ENCODE measurements at places on chromosomes 3 and 15.

- DNase-seq, result peak; percentile 58
Measured at GRCh38 chr3:107523539-107524325, 970 bp downstream of the BBX start.

DNA sequence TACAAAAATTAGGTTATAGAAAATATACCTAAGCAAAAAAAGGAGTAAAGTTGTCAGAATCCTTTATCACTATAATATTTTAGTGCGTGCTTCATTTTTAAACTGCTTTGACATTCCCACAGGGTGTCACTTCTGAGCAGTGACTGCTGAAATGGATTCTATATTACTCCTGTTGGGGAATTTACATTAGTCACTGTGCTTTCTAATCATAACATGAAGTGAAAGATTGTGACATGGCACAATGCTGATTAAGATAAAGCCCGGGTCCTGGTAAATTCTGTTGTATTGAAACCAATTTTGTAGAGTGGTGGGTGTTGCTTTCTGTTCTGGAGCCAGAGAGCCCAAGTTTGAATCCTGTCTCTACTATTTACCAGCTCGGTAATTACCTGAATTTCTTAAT lies 36.4 kb upstream of the EHHADH start:
- DNase-seq, result peak; percentile 38

DNA sequence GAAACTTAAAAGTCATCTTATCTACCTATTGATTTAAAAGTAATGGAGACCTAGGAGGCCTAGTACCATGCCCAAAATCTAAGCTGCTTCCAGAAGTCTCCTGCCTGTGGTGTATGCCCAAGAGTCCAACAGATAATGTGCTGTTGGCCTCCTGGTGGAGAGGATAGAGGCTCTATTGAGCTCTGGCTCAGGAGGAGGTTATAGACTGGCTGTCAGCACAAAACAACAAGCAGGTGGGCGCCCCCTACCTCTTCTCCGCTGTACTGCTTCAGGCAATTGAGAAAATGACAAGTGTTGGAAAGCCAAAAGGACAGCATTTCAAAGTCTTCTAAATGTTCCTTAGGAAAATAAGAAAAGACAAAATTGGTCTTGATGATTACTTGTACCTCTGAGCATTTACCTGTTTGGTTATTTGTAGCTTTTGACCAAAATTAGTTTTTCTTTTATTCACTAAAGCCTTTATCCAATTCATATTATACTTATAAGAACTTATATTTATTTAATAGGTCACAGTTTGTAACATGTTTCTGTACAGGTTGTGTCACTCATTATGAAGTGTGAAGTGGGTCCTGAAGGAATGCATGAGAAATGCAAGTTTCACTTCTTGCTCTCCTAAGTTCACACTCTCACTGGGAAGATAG lies 17.2 kb upstream of the GNB5 start:
- peak; percentile 69 for DNase-seq

DNA sequence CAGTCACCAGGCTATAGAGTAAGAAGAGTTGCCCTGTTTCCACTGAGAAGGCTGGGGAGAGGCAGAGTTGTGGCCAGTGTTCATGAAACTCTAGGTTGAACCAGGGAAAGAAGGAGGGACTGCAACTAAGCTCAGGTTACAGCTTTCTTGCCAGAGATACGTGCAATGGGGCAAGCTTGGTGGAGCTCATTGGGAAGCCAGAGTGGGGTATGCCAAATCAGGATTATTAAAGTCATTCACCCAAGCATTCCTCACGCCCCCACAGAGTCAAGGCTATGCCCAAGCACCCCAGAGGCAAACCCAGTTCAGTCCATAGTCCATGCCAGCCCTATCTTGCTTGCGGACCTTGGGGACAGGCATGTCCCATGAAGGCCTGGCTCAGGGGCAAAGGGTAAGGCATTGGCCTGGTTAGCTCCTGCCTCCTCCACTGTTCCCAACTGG lies 17.6 kb downstream of the SLC6A20 start:
- DNase-seq, result no peak

DNA sequence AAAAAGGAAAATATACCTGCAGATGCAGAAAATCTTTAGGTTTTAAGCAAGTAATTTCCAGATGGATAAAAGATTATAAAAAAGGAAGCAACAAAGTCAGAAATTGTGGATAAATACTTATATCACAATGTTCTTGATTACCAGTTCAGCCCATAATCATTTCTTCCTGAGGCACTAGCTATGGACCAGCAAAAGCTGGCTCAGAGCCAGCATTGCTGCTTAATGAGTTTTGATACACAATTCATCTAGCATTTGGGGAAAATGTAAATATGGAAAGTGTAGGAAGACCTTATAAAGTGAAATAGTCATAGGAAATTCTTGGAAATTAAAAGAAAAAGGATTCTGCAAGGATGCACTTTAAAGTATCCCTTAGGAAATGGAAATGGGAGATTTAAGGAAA lies 168.3 kb upstream of the GBE1 start:
- DNase-seq, result no peak

DNA sequence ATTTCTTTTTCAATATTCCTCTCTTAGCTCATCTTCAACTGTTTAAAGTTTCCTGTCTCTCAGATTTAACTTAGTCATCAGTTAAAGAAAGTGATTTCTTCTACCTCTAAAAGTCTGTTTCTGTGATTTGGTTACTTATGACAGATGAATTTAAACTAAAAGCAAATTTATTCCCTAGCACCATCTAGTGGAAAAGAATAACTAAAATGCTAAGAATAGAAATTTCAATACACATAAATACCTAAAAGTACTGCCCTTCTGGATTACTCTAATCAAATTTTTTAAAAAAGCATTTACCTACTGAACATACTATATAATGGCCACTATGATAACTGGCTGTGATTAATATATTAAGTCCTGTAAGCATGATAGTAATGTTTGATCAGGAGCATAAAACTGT lies 14.0 kb upstream of the ZCWPW2 start:
- no peak for DNase-seq

DNA sequence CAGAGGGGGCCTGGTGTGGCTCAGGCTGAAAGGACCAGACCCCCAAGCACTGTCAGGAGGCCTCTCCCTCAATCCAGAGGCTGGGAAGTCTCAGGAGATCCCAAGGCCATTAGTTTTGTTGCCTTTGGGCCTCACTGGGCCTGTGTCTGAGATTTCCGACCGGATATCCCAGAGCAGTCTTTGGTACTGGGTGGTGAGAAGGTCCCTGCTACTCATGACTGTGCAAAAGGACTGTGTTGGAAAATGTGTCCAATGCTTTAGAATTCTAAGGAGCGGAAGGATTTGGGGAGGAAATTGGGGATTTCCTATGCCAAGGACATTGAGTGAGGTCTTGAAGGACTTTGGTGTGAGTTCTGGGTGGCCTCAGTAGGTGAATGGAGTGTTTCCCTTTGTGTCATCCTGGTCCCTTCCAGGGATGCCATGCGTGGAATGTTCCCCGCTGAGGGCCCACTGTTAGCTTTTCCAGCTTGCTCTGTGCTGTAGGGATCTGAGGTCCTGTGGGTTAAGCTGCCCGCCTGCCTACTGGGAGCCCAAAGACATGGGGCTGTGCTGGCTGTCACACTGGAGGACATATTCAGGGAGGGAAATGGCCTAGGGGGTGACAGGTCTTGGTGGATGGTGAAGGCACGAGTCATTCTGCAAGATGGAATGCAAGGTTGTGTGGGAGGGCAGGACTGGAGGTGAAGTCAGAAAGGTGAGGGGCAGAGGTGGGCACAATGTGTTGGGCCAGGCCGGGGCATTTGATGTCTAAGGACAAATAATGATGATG lies 16.4 kb downstream of the SMAD6 start:
- DNase-seq, result no peak

DNA sequence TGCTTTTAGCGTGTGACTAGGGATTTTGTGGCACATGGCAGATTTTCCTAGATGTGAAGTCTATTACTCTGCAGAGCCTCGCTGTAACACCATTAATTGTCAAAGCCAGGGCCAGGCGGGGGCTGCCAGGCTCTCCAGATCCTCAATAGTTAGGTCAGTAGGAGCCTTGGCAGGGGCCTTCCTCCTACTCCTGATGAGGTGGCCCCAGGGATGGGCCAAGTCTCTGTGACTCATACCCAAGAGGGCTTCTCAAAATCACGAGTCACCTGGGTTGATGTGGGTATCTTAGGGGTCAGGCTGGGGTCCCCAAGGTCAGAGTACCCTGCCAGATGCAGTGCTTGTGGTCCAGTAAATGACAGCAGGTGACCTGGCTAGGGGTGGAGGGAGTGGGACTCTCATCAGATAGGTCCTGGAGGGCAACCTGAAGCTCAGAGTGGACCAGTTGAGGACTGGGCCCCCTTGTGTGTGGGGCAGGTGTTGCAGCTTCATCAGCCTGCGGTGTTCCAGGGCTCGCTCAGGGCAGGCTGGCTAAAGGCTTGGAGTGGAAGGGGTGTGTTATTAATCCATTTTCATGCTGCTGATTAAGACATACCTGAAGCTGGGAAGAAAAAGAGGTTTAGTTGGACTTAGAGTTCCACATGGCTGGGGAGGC lies 88.5 kb upstream of the MYZAP start:
- no peak for DNase-seq

DNA sequence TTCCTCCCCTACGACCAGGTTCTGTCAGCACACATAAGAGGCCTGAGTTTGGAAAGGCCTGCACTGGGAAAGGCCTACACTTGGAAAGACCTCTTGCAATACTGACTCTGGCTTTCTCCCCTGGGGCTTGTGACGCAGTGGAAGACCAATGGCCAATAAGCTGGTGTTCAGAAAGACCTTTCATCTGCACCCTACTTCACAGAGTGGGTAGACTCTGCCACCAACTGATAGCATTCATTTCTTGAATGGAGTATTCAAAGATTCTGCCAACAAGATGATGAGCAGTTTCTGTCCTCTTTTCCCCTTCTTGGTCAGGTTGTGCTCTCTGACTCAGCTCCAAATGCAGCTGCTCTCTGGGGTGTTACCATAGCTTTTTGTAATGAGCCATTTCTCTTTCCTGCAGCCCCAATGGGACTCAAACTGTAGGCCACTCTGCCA lies 48.8 kb downstream of the TIPARP start:
- no peak for DNase-seq

GRCh38 chr15:40100123-40100946 lies 8.3 kb downstream of the BMF start:
- DNase-seq, result no peak

- no peak for DNase-seq
Measured at GRCh38 chr3:106058475-106058874, 189.7 kb upstream of the CBLB start.

GRCh38 chr3:16834214-16834613 lies 50.5 kb upstream of the PLCL2 start:
- DNase-seq, result no peak

GRCh38 chr3:113079218-113079961 lies 88.6 kb downstream of the GTPBP8 start:
- DNase-seq, result peak; percentile 24

DNA sequence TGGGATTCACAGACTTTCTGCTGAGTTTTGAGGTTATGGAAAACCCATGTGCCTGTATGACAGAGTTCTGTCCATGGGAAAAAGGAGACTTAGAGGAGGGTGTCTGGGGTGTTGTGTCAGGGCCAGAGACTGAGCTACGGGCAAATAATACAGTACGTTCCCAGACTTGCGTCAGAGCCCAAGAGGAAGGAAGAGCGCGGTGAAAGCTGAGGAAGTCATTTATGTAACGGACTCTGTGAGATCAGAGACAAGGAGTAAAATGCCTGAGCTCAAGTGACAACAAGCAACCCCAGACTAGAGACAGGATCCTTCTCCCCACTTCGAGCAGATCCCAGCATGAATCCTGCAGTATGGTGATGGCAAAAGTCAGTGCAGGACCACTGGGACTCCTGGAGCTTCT lies 368.6 kb upstream of the MCTP2 start:
- DNase-seq, result no peak

DNA sequence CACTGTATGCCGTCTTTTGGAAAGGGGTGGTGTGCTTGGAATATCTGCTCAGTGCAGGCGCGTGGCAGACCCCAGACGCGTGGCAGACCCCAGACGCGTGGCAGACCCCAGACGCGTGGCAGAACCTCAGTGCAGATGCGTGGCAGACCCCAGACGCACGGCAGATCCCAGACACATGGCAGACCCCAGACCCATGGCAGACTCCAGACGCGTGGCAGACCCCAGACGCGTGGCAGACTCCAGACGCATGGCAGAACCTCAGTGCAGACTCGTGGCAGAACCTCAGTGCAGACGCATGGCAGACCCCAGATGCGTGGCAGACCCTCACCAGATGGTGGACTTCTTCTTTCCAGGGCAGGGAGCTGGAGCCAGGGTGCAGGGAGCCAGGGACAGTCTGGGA lies 637 bp upstream of the MUC4 start:
- DNase-seq, result no peak

DNA sequence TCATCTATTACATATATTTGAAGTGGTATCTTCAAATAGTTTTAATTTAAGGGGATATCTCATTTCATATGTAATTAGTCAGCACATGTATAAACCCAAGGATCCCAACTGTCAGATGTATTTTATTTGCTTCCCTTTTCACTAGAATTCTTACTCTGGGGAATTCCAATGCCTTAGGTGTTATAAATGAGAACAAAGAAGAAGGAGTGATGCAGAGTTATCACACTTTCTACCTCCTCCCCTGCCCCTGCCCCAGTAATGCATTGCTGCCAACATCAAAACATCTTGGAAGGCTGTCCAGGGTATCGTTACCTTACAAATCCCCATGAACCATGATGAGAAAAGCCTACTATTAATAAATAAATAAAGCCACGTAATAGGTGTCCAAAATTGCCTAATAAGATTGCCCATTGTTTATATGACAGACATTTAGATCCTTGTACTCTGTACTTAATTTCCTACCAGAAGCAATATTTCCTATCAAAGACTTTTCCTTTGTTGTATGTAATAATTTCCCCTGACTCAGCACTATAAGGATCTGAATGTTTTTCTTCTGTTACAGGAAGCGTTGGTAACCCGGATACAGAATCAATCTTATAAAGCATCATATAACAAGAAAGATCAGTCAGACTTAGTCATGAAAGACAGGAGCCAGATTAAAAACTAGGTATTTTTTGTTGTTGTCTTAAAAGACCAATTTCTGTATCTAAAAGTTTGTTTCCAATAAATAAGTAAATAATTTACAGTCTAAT lies 38.8 kb downstream of the CBLB start:
- no peak for DNase-seq

- DNase-seq, result peak; percentile 62
Measured at GRCh38 chr3:129577925-129578786, 28.3 kb downstream of the PLXND1 start.

DNA sequence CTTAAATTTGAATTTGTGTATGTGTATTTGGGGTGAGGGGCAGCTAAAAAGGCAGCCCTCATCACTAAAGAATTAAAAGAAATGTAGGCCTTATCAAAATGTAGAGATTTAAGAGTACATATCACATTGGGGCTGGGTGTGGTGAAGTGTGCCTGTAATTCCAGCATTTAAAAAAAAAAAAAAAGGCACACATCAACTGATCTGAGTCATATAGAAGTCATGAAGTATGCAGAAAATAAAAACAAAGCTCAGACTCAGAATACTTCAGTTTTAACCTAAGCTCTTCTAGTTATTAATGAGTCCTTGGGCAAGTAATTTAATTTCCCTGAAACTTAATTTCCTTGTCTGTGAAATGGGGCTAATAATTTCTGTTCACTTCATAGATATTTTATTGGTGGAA lies 31.6 kb downstream of the SLC24A1 start:
- DNase-seq, result no peak

GRCh38 chr15:97729270-97729669 lies 231.2 kb upstream of the ARRDC4 start:
- no peak for DNase-seq

- DNase-seq, result no peak
Measured at GRCh38 chr3:107999215-107999775, 91.5 kb downstream of the CD47 start.

GRCh38 chr3:157151627-157152026 lies 8.3 kb downstream of the CCNL1 start:
- no peak for DNase-seq

GRCh38 chr3:8962226-8962861 lies 928 bp downstream of the RAD18 start:
- DNase-seq, result no peak

- DNase-seq, result no peak
Measured at GRCh38 chr15:85151861-85152260, 170.2 kb downstream of the PDE8A start.

Measured in GM13977 (cell line).